CD4-positive, alpha-beta T cell (primary cell): ENCODE measurements at places on chromosomes 11 and 22.

- DNase-seq = no peak
These were observed 46.5 kb downstream of the MYO7A start for GRCh38 chr11:77174559-77174958.

DNA sequence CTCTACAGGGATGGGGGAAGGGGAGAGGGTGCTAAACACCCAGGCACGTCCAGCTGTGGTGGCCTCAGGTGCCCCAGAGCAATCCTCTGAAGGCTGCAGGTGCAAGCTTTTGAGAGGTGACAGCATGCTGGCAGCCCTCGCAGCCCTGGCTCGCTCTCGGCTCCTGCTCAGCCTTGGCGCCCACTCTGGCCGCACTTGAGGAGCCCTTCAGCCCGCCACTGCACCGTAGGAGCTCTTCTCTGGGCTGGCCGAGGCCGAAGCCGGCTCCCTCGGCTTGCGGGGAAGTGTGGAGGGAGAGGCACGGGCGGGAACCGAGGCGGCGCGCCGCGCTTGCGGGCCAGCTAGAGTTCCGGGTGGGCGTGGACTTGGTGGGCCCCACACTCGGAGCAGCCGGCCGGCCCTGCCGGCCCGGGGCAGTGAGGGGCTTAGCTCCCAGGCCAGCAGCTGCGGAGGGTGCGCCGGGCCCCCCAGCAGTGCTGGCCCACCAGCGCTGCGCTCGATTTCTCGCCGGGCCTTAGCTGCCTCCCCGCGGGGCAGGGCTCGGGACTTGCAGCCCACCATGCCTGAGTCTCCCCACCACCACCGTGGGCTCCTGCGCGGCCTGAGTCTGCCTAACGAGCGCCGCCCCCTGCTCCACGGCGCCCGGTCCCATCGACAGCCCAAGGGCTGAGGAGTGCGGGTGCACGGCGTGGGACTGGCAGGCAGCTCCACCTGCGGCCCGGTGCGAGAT lies 112.1 kb downstream of the TRIM29 start:
- DNase-seq = no peak

DNA sequence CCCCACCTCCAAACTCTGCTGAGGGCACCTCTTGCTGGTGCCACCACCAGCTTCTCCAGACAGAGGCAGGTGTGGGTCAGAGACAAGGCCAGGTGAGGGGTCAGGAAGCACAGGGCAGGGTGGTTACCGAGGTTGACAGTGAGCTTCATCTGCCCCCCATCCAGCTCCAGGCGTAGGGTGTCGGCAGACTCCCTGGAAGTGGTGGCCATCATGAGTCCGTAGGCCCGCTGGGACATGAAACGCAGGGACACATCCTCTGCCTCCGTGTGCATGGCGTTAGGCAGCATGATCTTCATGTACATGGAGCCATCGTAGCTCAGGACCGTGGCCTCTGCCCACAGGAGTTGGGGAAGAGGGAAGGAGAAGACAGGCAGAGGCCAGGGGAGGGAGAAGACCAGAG lies 62.8 kb downstream of the NRXN2 start:
- no peak for DNase-seq

- no peak for DNase-seq
These were observed 14.2 kb downstream of the IFT27 start for GRCh38 chr22:36761553-36762240.

- no peak for DNase-seq
These were observed 71.5 kb downstream of the LINC01488 start for GRCh38 chr11:69552951-69553350.

DNA sequence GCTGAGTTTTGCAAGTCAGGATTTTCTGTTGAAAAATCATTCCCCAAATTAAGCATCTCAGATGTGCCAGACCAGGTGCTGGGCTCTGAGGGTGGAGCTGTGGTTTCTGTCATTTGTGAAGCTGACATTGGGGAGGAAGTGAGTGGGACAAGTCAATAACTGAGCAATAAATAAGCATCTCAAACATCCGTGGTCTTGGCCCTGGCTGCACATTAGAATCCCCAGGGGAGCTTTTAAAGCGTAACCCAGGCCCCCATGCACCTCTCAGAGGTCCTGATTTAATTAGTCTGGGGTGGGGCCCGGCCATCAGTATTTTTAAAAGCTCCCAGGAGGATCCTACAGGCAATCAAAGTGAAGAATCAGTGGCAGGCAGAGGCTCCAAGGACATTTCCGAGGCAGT lies 420.0 kb downstream of the MN1 start:
- DNase-seq = no peak

GRCh38 chr22:28402060-28402459 lies 277.6 kb downstream of the TTC28 start:
- no peak for DNase-seq

DNA sequence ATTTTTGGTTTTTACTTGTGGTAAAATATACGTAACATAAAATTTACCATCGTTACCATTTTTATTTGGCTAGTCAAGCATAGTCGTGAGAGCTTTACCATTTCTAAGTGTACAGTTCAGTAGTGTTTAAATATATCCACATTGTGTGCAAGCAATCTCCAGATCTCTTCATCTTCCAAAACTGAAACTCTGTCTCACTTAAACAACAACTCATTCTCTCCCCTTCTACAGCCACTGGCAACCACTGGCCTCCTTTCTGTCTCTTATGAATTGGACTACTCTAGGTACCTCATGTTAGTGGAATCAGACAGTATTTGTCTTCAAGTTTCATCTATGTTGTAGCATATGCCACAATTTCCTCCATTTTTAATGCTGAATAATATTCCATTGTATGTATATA lies 37.4 kb downstream of the SMC1B start:
- DNase-seq = no peak
